IPS DF 6.9 (cell line): ENCODE measurements at places on chromosomes 11 and 22.

DNA sequence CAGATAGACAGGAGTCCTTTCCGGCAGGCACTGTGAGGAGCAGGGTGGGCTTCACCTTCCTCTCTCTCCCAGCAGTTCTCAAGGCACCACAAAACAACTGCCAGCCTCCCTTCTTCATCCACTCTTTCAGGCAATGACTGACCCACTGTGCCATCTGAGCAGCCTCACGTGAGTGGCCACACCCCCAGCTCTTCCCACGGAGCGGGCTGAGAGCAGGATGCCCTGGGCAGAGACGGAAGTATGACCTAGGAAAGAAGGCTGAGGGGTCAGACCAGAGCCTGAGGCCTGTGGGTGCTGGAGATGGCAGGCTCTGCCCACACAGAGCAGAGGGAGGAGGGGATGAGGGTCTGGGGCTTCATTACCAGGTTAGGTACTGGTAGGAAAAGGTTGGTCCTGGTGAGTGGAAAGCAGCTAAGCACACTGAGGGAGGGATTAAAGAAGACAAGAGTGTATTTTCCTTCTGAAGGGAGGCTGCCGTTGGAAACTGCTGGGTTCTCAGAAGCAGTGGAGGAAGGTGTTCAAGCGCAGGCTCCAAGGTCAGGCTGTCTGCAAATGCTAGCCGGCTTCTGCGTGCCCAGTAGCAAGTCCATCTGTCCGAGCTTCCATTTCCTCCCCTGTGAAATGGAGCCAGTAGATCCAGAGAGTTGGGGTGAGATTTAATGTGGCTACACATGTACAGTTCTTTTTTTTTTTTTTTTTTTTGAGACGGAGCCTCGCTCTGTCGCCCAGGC, 4.6 kb downstream of the NLRP6 start:
- DNase-seq: no peak

DNA sequence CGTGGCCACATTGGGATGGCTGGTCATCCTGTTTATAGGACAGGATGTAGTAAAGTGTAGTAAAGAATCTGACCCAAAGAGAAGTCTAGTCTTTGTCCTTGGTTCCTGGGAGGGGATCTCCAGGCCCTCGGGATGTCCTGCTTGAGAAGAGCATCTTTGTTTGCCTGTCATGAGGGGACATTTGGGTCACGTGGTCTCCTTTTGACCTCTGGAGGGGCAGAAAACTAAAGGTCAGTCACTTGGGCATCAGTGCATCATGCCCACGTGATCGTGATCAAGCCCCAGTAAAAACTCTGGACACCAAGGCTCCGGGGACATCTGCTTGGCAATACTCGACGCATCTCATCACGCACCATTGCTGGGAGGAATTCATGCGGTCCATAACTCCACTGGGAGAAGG, 9.1 kb downstream of the SMIM38 start:
- no peak for DNase-seq

GRCh38 chr11:69630424-69630823, 10.5 kb upstream of the CCND1 start:
- DNase-seq: no peak

- no peak for DNase-seq
Observed at GRCh38 chr11:118606157-118606843, 1.1 kb upstream of the PHLDB1 start.

GRCh38 chr11:77154381-77155081, 26.5 kb downstream of the MYO7A start:
- no peak for DNase-seq

GRCh38 chr22:35541254-35541748, 670 bp downstream of the RASD2 start:
- no peak for DNase-seq

DNA sequence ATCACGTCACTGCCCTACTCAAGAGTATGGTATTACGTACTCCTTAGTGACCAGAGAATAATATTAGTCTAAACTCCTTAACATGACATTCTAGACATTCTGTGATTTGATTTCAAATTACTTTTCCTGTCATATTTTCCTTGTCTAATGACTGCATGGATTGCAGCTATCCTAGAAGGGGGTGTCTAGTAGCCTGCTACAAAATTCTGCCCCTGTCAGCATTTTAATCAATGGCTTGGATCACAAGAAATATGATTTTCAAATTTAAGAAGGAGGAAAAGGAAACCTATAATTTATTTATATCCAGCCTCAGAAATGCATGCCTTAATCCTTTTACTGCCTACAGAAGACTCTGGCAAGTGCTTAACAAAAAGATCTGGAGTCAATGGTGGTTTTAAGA, 216.8 kb downstream of the SWAP70 start:
- DNase-seq: no peak
